Amniotic epithelial cell (primary cell): ENCODE measurements at places on chromosomes 4 and X.
A peak's percentile ranks its signal among the peaks of the same experiment; 100 is the strongest.

DNA sequence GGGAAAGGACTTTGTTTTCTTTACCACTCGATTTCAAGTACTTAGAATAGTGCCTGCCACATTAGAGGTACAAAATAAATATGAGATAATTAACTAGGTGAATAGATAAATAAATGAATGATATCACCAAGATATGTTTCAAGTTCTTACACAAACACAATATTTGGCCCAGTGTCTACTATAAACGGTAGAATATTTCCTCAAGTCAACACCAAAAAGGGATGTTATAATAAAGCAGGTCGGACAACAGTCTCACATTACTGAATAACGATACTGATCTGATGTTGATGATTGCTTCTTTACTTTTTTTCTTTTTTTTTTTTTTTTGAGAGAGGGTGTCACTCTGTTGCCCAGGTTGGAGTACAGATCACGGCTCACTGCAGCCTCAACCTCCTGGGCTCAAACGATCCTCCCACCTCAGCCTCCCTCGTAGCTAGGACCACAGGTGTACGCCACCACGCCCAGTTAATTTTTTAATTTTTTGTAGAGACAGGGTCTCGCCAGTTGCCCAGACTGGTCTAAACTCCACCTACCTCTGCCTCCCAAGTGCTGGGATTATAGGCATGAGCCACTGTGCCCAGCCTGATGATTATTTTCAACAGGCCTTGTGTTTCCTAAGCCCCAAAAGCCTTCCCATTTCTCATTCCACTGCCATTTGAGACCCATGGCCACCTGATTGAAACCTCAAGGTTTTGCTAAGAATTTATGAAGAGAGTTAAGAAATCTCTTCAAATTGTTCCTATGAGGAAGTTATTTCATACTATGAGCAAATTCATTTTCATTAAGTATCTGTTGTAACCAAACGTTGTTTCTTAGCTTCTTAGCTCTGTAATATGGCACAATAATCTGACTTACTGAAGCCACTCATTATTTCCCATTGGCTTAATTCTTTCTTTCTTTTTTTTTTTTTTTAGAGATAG is 2.3 kb downstream of the MANBA start:
- no peak for DNase-seq

DNA sequence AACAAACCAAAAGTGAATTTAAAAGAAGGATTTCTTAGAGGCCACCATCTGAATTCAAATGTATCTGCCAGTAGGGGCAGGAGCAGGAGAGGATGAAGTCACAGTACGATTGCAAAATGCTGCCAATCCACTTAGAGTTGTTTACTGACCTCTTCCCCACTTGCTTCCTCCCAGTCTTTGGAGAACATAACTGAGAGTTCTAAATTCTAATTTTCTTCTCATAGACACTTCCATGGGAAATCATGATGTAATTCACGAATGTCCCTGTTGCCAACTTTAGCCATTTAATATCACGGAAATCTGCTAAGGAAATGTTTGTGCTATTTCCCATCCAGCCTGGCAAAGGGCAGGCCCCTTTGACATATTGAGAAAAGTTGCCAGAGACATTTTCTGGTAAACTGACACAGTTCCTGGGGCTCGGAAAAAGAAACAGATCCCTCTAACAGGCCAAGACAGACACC is 33.6 kb upstream of the NOCT start:
- DNase-seq: peak; percentile 93

DNA sequence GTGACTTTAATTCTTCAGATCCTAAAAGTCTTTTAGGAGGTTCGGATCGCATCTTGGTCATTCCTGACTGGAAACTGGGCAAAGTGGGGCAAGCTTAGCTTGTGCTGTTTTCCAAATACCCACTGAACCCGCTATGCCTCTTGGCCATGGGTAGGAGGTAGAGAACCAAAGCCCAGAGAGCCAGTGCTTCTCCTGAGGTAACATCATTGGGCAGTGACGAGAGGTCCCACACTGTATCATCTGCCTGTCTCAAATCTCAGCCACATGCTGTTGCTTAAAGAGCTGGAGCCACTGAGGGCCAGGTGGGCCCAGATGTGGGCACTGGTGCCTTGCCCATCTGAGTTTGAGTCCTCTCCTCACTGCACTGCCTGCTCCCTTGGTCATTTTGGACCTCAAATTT is 68.2 kb downstream of the SLC2A9 start:
- DNase-seq: no peak

DNA sequence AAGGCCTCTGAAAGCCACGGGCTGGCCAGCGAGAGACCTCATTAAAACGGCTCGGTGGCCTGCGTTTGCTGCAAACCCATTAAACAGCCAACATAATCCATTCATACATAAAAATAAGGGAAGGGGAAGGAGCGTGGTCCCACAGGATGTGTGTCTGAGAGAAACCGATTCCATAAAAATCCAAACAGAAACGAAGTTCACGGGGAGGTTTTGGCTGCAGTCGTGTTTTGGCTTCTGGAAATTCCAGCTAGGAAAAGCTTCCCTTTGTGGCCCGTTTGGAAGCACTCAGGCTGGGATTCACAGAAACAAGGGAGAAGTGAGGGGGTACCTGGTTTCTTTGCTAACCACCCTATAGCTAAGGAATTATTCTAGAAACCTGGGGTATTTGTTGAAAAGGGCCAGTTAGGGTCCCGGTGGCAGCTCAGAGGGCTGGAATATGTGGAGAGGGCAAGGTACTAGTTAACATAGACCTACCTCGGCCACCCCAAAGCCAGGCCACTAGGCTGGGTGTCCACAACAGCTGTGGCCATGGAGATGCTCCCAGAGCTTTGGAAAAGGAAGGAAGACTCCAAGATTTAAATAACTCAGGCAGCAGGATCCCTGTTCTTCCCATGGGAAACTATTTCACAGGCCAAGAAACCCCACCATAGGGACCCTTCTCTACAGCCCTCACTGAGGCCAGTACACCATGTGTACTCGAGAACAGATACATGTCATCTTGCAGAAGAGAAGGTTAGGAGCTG is 166.8 kb downstream of the BCOR start:
- no peak for DNase-seq

DNA sequence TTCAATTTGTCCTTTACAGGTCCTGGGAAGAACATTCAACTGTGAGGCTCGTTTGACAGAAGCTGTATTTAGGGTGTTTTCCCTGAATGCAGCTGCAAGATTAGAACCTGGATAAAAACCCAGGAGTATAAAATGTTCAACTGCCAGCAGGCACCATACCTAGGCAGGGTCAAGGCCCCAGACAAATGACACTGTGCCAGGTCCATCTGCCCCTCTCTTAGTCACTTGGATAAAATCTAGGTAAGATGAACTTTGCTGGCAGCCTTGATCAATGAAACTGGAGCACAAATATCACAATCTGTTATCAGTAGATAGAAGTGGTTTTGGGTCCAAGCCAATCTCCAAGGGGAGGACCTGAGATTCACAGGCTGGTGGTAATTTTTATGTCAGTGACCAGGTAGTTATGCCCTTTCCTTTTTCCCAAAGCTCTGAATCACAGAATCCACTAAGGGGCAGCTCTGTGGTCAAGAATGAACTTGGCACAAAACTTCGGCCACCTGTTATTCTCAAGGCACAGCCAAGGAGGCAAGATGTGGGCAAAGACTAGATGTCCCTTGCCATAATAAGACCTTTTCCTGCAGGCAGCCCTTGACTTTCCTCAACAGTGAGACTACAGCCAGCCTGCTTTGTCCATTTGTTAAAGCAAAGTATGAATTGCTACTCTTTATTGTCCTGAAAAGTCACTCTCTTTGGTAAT is 501.0 kb downstream of the PPARGC1A start:
- DNase-seq: no peak

DNA sequence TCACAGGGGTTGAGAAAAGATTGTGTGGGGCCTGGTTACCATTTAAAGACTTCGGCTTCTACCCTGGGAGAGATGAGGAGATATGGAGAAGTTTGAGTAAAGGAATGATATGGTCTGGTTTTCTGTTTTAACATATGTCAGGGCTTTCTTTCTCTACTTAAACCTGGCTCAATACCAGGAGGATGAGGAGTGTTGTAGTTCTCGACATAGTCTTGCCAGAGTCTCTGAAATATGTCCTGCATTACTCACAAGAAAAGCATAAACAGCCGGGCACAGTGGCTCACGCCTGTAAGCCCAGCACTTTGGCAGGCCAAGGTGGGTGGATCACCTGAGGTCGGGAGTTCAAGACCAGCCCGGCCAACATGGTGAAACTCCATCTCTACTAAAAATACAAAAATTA is 16.4 kb upstream of the ACE2 start:
- peak; percentile 62 for DNase-seq

DNA sequence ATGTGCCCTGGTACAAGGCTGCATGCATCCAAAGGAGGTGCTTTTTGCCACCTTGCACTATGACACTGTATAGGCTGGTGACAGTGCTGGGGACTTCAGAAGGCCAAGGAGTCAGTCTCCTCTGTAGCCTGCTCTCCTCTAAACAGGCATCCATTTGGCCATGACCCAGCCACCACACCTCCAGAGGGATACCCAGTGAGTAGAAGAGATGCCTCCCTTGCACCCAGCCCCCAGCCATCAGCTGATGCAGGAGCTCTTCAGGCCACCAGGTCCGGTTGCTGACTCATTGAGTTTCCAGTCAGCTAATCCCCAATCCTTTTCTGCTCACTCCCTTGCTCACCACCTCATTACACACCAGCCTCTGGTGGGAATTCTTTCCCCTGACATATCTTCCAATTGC is 99.8 kb downstream of the PJA1 start:
- DNase-seq: peak; percentile 67

DNA sequence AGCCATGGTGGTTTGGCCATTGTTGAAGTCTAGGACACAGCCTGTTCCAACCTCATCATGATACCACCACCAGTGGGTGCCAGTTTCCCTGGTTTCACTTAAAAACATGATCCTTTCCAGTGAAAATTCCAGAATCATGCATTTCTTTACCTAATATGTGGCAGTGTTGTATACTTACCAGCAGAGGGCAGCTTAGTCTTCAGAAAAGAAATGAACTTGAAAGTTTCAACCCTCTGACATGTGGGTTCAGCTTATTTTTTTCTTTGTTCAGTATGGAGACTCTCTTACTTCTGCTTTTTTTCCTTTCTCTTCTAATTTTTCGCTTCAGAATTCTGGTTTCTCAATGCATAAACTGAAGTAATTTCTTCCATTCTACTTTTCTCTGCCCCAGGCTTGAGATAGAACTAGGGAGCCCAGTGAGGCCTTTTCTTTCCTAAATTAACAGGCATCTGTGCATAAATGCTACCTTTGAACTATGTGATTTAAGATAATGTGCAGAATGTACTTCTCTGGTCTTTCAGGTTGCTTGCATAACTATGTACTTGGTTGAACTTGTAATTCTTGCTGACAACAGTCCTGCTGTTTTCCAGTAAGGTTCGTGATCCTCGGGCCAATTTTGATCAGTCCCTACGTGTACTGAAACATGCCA is 10.7 kb downstream of the LIAS start:
- peak; percentile 89 for DNase-seq

- no peak for DNase-seq
Observed at GRCh38 chrX:102959471-102959870, 22.4 kb downstream of the RAB40AL start.

DNA sequence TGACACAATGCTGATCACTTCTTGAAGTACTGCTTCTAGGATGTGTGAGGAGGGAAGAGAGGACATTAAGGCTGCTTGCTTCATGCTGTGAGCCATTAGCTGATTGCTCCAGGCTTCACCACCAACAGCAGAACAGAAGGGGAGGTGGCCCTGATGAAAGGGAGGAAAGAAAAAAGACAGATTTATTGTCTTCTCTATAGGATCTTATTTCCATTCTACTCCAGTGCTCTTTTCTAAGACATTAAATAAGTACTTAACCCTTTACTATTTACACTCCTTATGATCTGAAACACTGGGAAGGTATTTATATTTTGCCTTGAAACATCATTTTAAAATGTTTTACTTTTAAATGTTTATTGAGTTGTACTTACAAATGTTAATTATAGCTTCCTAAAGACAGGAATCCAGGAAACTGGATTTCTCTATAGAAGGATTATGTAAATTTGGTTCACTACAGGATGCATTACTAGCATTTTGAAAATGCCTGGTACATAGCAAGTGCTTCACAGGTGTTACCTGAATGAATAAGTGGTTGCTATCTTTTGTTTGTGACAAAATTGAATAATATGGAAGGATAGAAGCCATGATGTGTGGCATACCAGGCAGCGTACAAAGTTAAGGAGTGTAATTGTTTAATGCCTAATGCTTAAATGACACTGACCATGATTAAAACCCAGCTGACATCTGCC is 680.9 kb upstream of the ATOH1 start:
- DNase-seq: no peak

DNA sequence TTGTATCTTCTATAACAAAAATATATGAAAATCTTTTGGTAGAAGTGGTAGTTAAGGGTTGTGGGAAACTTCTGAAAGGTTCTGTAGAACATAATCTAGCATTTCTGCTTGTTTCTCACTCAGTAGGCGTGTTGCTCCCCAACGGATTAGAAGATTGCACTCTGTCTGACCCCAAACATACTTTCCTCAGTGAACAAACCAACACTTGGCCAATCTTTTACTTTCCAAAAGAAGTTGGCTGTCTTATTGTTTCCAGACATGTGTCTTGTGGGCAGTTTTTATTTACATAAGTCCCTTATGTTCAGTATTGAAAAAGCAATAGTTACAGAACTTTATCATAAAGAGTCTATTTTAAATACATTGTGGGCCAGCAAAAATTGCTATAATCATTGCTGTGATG is 312.8 kb upstream of the EPHA5 start:
- DNase-seq: no peak

DNA sequence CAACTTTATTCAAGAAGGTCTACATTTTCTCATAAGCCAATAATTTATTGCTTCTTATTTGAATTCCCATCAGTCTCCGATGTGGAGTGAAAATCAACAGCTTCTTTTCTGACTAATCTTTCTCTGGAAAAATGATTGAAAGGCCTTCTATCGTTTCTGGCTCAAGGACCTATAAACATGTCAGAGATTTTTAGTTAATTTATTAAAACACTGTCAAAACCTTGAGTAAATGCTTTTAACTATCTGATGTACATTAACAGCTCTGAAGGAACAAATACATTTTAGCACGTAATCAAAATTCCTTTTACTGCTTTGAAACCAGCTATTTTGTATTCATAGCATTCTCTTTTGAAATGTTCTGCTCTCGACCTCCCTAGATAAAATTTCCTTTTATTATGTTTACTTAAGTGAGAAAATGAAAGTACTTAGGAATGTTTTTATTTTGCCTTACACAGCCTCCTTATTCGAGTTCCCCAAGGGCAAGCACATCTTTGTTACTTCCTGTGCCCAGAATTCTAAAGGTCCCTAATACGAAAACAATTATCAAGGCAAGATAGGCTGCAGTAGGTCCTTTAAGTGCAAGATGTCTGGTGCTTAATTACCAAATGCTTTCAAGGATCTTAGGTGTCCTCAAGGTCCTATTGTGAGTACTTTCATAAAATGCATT is 3.1 kb upstream of the ZFX start:
- DNase-seq: no peak

GRCh38 chr4:146183209-146183608 is 7.7 kb downstream of the LSM6 start:
- DNase-seq: no peak

- no peak for DNase-seq
Observed at GRCh38 chrX:65196758-65197360, 220.6 kb upstream of the ZC4H2 start.

DNA sequence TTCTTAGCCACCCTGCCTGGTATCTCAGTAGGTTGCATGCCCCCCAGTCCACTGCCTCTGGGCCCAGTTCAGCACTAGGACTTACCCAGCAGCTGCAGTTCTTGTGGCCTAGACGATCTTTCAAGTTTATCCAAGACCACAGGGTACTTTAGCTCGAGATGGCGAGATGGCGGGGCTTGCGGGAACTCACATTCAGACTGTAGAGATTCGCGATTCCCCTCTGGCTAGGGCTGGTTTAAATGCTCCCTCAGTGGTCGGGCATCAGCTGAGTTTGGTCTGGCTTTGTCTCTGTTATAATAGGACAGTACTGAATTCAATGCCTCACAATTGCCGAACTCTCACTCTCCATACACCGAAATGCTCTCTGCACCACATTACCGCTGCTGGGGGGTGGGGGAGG is 18.4 kb upstream of the RFC1 start:
- no peak for DNase-seq
